ENCODE measurements at places on chromosomes 4 and X.

DNA sequence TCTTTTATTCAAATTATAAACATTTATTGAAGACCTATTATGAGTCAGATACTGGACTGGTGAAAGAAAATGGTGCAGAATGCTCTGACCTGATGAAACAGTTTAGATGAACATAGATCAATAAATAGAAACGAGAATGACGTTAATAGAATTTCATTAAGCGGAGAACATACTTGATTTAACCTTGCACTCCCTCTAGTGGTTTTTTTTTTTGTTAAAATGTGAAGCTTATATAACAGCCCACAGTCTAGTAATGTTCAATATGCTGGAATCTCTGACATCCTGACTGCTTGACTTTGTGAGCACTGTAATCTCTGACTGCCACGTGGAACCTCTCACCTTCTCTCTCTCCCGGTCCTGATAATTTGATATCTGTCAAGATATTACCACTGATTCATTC is 32.3 kb downstream of the HDAC8 start:
- no peak for DNase-seq

DNA sequence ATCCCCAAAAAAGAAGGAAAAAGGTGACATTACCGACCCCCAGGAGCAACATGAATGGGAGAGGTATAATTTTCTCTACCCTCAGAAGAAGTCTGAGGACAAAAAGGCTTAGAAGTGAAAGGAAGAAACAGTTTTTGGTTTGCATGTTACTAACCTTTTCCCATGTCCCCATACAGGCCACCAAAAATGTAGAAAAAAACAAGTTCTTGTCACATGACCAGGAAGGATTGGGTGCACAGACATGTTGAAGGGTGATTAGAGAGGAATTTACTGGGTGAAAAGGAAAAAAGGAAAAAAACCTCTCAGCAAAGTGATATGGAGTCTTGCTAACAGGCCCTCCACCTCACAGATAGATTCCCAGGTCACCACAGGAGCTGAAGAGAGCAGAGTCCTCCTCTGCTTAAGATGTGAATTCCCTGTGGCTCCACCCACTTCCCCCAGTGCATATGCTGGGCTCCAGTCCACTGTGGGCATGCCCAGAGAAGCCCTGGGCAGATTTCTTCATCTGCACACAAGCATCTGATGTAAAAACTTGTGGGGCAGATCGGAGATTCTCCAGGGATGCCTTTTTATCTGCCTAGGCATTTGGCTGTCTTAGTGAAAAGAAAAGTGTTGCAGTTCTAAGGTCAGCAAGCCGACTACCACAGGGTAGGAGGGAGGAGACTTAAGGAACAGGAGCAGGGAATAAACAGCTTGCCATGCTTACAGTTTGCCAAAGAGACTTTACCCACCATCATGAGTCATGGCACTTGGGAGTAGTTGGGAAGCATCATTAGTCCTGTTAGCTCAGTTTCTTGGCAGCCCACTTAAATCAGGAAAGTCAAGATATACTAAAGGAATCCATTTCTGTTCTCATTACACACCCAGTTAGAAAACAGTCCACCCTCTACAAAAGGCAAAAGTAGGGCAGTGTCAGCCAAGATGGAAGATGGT is 25.0 kb upstream of the PASD1 start:
- no peak for DNase-seq

DNA sequence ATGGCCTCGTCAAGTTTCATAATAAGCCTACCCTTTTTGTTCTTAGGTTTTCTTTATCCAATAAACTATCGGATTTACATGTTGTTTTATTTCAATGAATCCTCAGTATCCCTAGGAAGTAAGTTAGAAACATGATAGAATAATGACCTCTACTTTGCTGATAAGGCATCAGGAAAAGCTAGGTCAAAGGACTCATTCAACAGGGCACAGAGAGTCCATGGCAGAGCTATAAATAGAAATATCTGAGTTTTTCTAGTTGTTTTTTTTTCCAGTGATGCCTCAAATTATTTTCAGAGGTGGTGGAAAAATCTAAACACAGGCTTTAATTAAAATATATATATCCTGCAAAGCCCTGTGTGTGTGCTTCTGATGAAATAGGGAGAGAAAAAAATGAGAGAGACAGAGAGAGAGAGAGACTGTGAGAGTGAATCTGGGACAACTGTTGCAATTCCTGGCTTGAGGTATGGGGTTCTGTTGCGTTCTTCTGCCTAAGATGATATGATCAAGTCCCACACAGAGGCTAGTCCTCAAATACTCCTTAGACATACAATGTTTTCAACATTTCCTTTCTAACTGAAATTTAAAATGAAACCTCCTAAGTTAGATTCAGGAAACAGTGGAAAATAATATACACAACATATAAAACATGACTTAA is 139.9 kb downstream of the HDX start:
- no peak for DNase-seq

DNA sequence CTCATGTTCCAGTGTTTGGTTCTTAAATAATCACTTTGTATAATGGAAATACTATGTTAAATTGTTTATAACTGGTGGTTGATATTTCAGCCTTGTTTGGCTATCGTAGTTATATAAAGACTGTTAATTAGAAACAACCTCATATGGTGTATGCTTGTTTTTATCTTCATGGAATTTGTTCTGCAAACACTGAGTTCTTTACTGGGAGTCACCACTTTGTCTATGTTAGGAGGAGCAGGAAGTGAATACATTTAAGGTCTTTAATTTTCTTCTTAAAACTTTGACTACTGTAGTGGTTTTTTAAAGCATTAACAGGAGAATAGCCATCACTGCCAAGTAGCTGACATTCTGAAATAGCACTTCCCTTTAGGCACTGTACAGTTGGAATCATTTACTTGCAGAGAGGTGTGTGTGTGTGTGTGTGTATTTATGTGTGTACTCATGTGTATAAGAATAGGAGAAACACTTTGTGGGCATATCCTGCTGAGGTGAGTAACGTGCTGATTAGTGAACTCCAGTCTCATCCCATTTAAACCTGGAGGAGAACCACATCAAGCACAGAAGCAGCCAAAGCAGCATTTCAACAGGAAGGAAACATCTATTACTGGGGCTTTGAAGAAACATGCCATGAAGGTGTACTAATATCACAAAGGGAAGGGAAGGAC is 37.8 kb downstream of the TET2 start:
- DNase-seq, result no peak

GRCh38 chrX:1386338-1387127 is 5.4 kb downstream of the SLC25A6 start:
- DNase-seq, result no peak

DNA sequence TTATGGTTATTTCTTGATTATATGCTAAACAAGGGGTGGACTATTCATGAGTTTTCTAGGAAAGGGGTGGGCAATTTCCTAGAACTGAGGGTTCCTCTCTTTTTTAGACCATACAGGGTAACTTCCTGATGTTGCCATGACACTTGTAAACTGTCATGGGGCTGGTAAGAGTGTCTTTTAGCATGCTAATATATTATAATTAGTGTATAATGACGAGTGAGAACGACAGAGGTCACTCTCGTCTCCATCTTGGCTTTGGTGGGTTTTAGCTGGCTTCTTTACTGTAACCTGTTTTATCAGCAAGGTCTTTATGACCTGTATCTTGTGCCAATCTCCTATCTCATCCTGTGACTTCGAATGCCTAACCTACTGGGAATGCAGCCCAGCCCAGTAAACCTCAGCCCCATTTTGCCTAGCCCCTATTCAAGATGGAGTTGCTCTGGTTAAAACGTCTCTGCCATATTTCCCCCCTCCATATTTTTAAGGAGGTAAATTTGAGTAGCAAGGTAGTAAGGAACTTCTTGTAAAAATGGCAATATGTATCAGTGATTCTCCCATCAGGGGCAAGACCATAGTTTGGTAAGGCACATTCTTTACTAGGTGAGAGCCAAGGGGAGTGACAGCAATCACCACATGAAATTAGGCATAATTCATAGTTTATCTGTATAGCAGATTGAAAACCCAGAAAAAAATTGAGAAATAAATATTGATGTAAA is 2.6 kb downstream of the CXCL2 start:
- no peak for DNase-seq

DNA sequence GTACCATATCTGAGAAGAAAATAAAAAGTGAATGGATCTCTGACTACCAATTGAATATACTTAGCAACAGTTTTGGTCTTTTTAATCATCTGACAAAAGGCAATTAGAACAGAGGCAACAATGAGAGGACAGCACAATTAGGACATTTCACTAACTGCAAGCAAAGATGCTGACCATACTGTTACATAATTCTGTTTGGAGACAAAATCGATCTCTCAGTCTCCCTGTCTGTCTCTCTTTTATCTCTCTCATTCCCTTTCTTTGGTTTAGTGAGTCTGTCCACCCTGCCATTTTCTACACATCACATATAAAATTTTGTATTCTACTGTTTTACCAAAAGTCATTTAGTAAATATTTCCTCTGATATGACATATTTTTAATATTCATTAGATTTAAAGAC is 2.2 kb upstream of the AFM start:
- no peak for DNase-seq

- no peak for DNase-seq
Measured at GRCh38 chrX:103376979-103377324, 614 bp downstream of the BEX3 start.

- no peak for DNase-seq
Measured at GRCh38 chr4:109472343-109472761, 38.7 kb downstream of the SEC24B start.

DNA sequence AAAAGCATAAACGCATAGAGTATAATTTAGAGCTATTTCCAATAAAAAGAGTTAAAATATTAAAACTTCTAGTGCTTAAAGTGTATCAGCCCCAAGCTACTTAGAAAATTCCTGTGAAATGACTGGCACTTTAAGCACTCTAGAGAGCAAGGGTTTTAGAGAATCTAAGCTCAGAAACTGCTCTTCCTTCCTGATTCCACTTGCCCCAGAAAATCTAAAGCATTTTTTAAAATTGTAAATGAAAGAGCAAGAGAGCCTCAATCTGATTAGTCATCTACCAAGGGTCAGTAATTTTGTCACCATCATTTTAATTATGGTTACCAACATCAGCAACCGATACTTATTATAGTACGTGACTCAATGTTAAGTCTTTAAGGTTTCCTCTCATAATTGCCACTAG is 25.0 kb downstream of the CTPS2 start:
- no peak for DNase-seq

- DNase-seq, result no peak
Measured at GRCh38 chr4:22233230-22233629, 282.6 kb downstream of the ADGRA3 start.

DNA sequence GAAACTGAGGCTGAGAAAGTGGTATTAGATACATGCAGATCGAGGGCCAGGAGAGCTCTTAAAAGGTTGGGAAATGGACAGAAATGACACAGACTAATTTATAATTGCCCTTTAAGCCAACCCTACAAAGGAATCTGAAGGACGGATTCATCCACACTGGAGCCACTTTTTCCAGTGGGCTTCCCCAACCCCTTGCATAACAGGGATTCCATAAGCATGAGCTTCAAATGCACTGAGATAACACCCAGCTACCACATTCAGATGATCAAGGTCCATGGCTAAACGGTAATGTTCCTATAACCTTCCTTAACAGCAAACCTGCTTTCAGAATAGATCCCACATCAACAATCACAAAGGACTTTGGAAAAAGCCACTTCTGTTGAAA is 34.2 kb downstream of the PLAC1 start:
- DNase-seq, result no peak

DNA sequence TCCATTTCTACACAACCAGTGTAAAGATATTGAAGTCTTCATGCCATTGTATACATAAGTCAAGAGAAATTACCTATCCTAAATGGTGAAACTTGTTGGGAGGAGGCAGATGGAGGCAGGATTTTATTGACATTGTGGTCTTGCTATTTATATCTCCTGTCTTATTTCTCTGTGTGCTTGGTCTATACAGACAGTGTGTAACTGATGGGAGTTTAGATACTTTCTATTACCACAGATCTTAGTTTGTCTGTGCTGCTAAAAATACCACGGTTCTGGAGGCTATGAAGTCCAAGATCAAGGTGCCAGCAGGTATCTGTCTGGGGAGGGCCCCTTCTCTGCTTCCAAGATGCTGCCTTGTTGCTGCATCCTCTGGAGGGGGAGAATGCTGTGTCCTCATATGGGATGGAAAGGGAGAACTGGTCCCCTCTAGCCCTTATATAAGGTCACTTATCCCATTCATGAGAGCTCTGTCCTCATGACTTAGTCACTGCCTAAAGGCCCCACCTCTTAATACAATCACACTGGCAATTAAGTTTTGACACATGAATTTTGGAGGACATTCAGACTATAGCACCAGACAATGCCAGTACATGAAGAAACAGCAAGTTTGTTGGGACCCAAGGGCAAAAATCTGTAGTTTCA is 62.4 kb downstream of the SYNPO2 start:
- no peak for DNase-seq

GRCh38 chrX:110104078-110104477 is 101.2 kb downstream of the TMEM164 start:
- no peak for DNase-seq

DNA sequence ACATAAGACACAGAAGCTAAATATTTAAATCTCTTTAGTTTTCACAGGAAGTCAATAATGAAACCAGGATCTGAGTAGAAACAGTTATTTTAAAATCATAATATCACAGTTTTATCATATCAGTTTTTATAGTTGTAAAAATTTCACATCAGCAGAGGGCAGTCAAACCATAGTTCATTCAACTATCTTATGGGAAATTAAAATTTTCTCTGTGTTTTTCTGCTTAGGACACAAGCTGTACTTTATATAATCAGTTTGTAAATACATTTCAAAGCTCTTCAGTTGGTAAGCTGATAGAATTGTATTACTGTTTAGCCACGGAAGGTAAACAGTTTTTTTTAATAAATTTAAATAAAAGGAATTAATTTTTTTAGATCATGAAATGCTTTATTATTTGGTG is 204.8 kb upstream of the NUDT6 start:
- DNase-seq, result no peak

DNA sequence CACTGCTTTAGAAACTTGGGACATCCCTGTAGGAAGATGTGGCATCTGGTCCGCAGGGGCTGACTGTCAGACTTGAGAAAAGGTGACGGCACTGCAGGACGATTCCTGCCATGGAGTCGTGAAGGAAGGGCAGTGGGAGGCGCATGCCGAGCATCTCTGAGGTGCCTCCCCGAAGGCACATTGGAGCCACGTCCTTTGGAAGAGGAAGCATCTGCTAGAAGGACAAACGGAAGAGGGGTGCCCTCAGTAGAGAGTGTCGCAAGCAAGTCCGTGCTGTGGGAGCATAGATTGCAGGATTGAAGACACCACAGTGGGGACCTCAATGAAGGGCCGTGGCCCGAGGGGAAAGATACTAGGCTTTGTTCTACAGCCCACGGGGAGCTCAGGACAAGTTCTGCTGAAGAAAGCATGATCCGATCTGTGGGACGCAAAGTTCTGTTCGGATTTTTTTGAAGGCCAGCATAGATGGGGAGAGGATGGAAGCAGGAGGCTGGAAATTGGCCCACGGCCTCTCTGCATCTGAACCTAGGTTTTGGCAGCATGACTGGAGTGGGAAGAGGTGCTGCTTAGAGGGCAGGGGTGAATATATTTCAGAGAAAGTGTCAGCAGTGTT is 24.2 kb upstream of the HELT start:
- no peak for DNase-seq

- no peak for DNase-seq
Measured at GRCh38 chr4:27009539-27009938, 148.9 kb downstream of the STIM2 start.

GRCh38 chr4:153398713-153399112 is 54.2 kb downstream of the MND1 start:
- DNase-seq, result no peak

- DNase-seq, result no peak
Measured at GRCh38 chr4:140995058-140995457, 138.2 kb downstream of the RNF150 start.

- DNase-seq, result no peak
Measured at GRCh38 chr4:184267673-184268583, 50.3 kb upstream of the ENPP6 start.
